ENCODE measurements at places on chromosomes 6 and 20.

- DNase-seq, result peak; percentile 61
These were observed 300.2 kb downstream of the UTRN start for GRCh38 chr6:144585217-144585814.

- DNase-seq, result no peak
These were observed 39.8 kb upstream of the CST7 start for GRCh38 chr20:24909086-24909780.

DNA sequence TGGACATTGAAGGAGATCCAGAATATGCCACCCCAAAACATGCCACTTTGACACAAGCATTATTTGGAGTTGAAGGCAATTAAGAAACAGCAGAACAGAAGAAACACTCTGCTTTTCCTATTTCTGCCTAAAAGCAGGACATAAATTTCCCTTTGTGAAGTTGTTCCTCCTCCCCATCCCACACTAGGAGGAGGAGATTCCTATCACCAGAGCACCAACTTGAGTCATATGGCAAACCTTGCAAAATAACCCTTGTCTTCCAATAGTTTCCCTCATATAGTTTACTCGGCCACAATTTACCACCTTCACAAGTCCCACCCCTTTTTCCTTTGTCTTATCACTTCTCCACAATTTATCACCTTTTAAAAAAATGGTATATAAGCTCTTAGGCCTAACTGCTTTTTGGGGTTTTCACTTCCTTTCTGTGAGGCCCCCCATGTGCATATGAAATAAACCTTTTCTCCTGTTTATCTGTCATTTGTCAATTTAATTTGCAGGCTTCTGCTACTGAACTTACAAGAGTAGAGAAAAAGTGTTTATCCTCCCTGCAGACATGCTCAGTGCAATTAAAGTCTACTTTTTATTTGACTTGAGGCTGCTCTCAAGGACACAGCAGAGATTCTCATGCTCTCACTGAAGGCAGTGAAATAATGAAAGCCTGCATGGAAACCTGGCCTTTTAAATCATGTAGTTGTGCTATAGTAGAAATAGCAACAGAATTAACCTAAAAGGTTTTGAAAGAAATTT lies 2.8 kb upstream of the RAB23 start:
- no peak for DNase-seq

GRCh38 chr6:162705736-162706135 lies 21.8 kb downstream of the PRKN start:
- DNase-seq, result peak; percentile 40

DNA sequence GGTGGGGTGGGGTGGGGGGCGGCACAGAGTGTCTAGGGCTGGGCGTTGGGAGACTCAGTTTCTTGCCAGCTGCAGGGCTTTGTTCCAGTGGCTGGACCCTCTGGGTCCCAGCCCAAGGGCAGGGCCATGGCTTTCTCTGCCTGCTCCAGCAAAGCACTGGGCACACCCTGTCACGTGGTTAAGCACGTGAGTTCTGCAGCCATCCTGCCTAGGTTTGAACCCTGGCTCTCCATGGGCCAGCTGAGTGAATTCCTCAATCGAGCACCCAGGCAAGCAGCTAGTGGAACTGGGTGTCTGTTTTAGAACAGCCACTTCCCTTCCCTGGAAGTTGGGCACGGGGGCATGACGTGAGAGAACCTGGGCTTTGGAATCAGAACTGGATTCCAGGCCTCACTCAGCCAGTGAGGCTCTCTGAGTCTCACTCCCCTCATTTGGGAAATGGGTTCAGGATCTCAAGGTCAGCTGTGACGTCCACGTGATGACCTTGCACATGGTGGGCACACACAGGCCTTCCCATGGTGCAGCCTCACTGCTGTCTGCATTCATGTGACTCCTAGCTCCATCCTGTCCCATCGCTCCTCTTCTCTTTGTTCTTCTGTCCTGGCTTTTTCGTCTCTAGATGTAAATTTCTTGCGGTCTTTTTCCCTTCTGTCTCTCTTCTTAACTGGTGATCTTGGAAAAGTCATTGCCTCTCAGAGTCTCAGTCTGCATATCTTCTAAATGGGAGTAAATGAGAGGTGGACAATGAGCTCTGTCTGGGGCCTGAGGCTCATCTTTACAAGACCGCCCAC lies 45.9 kb downstream of the NOL4L start:
- DNase-seq, result peak; percentile 20

- no peak for DNase-seq
These were observed 245.0 kb downstream of the TMEM242 start for GRCh38 chr6:157078326-157078725.

DNA sequence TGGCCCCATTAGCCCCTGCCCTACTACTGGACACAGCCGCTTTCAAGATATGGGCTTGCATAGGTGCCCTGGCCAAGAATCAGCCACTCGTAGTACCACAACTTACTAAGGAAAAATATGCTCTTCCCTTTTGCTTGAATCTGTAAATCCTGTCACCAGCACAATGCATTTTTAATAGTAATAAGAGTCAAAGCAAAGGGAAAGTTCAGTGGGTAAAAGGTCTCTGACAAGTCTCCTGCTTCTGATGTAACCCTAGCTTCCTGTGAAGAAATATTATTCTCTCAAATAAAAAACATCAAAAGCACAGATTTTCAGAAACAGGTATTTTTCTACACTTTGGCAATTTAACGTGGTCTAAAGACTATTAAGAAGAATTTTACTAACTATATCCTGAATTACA lies 373.8 kb downstream of the GJA1 start:
- no peak for DNase-seq

DNA sequence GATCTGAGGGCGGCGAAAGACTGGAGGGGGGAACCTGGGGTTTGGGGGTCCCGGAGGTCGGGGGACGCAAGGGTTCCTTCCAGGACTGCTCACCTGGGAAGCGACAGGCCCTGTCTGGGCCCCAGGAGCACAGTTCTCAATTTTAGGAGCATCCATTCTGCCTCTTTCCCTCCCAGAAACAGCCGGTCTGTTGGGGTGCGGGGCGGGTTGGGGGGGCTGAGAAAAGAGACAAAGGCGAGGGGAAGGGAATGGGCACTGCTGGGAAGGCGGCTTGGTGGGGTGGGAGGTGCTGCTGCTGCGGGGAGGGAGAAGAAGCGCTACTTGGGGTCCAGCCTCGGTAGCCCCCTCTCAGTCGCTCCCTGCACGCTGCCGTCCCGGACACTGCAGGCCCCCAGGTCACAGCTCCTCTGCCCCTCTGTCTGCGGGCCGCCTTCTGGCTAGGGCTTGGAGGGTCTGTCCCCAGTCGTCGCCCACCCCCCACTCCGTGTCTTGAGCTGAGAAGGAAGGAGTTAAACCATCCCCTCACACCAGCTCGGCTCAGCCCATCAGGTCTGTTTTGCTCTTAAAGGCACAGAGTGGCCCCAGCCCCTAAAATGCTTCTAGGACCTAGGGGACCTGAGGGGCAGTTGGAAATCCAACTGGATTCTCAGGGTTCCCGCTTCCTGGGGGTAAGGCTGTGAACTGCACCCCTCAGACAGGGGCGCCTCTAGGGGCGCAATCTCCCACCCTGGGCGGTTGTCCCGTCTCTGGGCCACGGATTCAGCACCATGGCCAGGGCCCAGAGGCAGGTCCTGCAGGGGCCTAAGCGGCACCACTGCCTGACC lies 690 bp downstream of the GDAP1L1 start:
- DNase-seq, result no peak

GRCh38 chr20:1298888-1299511 lies 29.9 kb downstream of the SDCBP2 start:
- DNase-seq, result no peak

DNA sequence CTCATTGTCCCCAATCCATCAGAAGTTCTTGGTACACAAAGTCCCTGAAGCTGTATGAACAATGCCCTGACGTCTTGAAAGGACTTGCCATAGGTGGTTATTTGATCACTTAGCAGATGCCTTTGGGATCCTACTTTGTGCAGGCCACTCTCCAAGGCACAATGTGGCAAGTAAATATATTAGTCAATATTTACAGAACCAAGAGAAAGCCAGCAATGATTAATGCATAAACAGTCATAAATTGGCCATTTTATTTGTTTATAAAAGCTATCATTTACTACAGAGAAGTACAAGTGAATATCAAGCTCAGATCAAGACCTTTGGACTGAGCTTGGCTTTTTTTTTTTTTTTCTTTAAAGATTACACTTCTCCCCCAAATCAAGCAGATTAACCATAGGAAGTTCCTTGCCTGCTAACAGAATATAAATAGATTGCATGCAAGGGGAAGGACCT lies 161.8 kb downstream of the MTHFD1L start:
- DNase-seq, result no peak

Measured in NCI-H1092 treated with DMSO at 0.1 percent for 48 hours (cell line).